ENCODE measurements at places on chromosomes 11 and 22.
A peak's percentile ranks its signal among the peaks of the same experiment; 100 is the strongest.

DNA sequence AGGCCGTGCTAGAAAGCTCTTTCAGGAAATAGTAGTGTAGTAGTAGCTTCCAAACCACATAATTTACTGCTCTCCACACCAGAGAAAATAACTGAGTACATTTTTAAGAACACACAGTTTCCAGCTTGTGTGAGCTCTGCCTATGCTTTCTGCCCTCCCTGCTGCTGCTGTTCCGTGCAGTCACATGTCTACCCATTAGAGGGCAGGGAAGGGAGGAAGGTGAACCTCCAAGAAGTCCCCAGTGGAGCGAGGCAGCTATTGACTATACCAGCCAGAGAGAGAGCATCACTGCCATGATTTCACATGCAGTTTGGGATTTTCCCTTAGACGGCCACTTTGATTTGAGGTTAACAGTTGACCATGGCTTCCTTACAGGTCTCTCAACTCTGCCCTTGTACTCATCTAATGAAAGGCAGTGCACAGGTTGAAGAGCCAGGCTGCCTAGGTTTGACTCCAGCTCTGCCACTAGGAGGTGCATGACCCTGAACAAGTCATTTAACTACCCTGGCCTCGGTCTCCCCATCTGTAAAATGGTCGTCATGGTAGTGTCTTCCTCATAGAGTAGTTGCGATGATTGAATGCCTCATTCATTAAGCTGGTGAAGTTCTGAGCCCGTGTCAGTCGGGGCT, 19.7 kb upstream of the CTTN start:
- DNase-seq, result no peak

- DNase-seq, result no peak
These were observed 56.5 kb upstream of the ANO1 start for GRCh38 chr11:70021586-70021985.

DNA sequence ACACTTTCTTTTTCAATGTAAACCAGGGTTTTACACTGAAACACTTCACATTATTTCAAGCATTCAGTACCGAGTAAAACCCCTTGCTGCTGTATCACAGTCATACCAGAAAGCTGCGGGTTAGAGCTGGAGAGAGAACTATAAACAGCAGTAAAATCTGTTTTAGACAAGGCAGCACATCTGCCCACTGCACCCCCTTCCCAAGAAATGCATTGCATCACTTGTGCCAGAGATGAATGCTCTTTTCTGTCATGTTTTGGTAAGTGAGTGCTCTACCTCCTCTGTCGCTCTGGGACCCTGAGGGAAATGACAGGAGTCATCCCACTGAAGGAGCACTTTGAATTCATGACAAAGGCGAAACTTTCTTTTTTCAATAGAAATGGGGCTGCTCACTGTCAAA, 107.2 kb downstream of the MAML2 start:
- DNase-seq, result no peak

DNA sequence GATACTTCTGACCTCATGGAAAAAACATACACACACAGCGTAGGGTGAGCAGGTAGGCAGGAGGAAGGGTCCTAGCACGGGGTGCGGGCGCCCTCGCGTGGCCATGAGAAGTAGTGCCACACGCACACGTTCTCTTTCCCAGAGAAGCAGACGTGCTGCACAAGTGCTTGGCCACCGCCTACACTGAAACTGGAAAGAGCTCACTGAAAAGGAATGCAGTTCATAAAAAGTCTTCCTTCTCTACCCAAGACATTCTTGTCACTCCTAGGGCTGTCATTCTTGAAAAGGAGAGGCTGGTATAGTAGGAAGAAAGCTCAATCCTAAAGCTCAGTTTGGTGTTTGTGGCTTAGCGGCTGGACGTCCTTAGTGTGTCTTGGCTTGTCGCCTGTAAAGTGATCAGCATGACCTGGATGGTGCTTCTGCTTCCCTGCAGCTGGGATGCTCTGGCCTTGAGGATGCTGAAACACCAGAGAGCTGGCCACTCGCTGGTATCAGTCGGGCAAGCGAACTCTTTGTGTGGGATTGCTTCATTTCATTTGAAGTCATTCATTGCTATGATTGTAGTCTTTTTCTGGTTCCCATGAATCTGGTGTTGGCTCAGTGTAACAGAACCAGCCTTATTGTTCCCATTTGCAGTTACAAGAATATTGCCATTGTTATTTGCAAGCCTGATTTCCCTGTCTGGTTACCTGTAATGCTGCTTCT, 303.8 kb downstream of the NTM start:
- peak; percentile 53 for DNase-seq

DNA sequence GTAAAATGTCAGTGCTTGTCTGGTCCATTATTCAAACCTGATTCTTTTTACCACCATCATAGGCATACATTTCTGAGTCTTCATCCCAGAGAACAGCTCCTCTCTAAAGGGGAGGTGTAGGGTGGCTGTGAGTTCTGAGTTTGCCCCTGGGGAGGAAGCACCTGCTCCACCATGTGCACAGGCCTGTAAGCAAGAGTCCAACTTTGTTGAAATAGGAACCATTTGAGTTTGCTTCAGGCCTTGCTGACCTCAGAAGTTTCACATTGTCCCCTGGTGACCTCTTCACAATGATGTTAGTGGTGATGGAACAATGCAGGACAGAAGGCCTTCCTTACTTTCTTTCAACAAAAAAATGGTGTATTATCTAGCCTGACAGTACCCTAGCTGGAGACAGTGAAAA, 54.6 kb upstream of the TOP3B start:
- no peak for DNase-seq

DNA sequence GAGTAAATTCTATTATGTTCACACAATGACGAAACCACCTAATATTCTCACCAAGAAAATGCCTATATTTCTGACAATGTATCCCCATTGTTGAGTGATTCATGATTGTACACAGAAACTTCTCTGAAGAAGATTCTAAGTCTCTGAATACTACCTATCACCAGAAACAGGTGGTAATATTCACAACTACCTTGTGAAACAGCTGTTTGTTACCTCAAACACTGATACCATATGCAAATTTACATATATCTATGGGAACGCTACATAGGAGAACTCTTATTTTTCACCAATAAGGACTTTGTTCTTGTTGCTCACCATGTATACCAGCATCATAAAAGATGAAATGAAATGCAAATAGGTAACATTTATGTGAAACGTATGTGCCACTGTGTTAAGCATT, 59.3 kb downstream of the PDGFD start:
- DNase-seq, result no peak

DNA sequence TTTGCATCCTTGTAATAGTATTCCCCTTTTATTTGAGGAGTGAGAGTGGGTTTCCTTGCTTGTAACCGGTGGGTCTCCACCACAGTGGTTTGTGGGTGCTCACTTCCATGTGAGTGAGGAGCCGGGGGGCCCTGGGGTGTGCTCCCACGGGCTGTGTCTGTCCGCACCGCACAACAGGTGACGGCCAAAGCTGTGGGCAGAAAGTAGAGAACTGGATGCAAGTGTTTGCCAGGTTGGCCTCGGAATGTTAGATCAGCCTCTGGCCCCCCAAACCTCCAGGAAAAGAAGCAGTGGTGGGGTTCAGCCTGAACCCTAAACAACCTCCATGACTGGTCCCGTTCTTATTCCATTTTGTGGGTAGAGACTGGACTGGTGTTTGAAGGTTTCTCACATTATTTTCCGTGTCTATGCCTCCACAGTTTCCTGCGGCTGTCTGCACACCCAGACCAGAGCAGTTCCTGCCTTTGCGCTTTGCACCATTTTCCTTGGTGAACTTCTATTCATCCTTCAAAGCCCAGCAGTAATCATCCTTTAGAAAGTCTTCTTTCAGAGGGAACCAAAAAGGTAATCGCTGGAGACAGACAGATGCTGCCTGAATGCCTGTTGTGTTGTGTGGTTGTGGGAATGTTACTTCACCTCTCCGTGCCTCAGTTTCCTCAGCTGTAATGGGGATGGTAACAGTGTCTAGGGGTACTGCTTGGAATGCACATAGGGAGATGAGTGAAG, 77.2 kb downstream of the MYEOV start:
- no peak for DNase-seq

DNA sequence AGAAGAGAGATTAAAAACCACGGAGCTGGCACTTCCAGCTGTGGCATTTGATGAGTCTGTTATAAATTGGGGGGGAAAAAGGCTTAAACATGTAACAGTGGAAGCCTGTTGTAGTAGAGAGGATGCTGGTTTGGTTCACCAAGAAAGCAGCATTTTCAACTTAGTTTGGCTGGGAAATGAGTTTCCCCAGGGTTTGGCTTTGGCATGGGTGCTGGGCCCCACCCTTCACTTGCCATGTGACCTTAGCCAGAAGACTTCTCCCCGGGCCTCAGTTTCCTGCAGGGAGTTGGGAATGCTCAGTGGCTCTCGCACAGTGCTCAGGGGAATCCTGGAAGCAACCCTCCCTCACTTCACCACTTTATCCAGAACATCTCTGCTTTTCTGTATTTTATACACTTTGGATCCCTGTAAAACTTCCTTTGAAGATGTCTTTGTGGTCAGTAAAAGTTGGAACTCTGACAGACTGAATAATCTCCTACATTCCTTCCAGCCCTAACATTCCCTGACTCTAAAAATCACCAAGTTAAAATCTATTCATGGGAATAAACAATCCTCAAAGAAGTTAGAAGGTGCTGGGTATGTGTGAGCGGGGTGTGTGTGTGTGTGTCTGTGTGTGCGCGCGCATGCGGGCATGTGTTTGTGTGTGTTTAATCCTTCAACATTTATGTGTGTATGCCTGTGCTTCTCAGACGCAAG, 166.0 kb downstream of the TENM4 start:
- DNase-seq, result no peak

DNA sequence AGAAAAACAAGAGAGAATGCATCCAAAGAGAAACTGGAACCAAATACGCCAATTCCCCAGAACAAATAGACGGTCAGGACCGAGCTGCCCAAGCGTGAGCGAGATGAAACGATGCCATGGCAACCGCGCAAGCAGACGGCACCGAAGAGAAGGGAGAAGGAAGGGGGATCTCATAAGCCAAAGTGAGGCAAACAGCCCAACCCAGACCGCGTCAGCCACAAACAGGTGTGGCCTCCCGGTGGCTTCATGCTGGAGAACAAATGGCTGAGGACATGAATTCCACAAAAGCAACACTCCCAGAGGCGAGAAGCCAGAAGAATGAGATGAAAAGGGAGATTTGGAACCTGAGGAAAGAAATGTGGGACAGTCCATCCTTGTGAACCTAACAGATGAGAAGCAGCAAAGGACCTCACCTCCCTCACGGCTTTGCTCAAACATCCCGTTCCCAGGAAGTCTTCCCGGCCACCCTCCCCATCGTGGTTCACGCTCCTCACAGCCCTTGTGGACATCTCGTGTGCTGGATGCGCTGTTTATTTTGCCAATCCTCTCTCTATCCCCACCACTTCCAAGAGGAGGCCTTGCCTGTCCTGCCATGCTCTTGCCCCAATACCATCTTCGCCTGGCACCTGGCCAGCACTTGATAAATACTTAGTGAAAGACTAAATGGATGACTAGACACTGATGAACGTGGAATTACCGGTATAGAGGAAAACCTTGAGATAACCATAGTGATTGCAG, 89.1 kb upstream of the RTL6 start:
- DNase-seq, result no peak

DNA sequence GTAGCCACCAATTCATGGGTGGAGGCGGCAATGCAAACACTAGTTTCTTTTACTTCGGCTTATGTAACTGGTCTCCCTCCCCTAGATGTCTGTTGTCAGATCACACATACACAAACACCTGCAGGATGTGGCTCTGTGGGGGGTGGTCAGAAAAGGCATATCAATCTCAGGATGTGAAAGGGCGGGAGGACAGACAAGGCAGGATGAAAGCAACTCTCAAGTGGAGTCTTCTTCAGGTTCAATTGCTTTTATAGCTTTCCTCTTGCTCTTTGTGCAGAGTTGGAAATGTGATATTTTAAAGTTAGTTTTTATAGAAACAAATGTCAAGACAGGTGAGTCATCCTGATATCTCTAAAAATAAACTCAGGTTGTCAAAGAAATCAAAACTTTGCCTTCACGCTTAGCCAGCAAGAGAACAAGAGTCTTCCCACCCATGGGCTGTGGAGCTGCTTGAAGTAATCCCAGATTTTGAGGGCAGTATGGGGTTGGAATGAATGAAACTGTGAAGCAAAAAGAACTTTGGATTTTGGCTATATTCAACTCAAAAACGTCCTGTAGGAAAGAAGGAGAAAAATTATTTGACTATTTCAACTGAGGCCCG, 423.4 kb downstream of the GUCY1A2 start:
- no peak for DNase-seq

DNA sequence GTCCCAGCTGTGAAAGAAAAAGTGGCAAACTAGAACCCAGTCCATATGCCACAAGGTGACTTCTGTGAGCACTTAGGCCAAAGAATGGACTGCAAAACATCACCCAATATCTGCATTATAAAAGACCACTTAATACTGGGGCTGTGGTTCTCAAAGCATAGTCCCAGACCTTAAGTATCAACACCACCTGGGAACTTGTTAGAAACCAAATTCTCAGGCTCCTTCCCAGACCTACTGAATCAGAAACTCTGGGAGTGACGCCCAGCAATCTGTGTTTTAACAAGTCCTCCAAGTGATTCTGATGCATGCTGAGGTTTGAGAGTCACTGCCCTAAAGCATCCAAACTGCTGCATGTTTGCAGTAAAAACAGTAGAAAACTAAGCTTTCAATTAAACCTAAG, 81.3 kb downstream of the SERGEF start:
- DNase-seq, result no peak

DNA sequence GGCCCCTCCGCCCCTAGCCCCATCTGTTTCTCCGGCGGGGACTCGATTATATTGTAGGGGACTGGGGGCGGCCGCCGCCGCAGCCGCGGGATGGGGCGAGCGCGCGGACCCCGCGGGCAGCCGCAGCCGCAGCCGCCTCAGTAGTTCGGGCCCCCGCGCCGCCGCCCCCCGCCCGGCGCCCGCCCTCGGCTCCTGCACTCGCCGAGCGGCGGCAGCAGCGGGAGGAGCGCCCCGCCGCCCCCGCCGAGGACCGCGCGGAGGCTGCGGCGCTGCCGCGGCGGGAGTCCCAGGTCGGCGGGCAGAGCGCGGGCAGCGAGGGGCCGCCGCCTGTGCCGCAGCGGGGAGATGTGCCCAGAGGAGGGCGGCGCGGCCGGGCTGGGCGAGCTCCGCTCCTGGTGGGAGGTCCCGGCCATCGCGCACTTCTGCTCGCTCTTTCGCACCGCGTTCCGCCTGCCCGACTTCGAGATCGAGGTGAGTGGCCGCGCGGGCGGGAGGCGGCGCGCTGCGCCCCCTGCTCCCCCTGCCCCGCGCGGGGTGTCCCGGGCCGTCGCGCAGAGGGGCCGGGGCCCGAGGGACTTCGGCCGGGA, at the start of gene CECR2:
Gene CECR2, plus strand, starts transcription at position 22 of the 587 bp plus-strand sequence. Its CDS starts 324 bp downstream, at position 346.
- DNase-seq, result no peak

DNA sequence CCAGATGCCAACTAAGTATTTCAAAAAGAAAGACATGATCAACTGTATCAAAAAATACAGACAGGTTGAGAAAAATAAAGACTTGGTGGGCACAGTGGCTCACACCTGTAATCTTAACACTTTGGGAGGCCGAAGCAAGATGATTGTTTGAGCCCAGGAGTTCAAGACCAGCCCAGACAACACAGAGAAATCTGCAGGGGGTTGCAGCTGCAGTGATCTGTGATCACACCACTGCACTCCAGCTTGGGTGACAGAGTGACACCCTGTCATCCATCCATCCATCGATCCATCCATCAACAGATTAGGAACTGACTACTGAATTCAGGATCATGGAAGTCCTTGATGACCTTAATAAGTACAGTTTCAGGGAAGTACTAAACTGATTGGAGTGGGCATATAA, 65.0 kb upstream of the RPS13 start:
- DNase-seq, result no peak
